Lower leg skin (tissue), 4 donors: ENCODE measurements at places on chromosomes 5 and 9.
A peak's percentile ranks its signal among the peaks of the same experiment; 100 is the strongest.

DNA sequence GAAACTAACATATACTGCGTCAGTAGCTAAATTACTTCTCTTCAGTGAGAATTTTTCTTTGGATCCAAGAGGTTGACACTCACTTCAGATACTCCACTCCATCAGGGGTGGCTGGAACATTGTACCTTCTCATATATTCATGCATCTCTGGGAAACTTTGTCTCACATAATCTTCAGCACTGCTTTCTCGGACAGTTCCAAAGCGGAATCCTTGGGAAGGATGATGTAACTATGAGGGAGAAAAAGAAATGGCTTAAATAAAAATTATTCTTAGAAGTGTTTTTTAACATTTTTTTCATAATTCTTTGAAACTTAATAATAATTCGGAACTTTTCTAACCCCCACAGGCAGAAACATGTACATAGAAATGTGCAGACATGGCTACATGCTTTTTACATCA lies 33.4 kb upstream of the PPP3R2 start:
- no peak for DNase-seq

DNA sequence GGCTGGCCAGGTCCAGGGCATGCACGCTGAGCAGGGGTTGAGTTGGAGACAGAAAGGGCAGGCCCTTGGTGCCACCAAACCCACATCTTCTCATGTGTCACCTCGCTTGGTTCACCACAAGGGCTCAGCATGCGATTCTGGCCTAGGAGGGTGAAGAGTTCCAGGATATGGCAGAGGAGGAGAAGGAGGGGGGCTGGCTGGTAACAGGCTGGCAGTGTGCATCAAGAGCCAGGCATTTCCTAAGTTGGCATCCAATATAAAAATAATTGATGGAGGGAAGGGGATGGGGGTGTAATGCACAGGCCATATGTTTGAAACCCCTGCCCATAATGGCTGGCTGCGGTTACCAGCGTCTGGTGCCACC lies 255.6 kb downstream of the NFIB start:
- no peak for DNase-seq

GRCh38 chr9:31372799-31373587 lies 1011.5 kb upstream of the ACO1 start:
- no peak for DNase-seq

DNA sequence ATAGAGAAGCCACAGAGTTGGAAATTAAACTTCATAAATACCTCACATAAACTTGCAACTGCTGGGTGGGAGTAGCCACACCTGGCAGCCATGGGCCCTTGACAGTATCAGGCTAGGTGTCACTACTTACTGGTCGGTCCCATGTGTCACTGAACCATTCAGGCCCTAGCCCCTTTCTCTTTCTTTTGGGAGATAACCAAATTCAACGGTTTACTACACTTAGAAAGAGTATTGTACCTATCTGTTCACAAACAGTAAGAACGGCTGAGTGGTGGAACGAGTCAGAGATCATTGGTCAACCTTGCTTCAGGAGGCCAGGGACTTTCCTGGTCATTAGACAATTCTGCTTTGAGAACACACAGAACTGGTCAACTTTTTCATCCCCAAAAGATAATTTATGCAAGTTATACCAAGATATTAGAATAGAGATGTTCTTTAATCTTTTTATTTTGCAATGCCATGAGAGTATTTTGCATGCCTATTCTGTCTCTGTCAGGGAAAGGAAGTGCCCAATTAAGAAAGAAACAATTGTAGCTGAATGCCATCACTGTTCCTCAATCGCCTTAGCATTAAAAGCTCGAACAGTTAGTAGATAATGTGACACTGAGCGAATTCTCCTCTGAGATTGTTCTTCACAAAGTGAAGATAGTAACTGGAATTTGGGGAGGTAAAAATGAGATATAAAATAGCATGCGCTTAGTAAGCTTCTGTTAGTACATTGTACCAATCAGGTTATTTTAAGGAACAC lies 50.9 kb downstream of the GOLPH3 start:
- no peak for DNase-seq

DNA sequence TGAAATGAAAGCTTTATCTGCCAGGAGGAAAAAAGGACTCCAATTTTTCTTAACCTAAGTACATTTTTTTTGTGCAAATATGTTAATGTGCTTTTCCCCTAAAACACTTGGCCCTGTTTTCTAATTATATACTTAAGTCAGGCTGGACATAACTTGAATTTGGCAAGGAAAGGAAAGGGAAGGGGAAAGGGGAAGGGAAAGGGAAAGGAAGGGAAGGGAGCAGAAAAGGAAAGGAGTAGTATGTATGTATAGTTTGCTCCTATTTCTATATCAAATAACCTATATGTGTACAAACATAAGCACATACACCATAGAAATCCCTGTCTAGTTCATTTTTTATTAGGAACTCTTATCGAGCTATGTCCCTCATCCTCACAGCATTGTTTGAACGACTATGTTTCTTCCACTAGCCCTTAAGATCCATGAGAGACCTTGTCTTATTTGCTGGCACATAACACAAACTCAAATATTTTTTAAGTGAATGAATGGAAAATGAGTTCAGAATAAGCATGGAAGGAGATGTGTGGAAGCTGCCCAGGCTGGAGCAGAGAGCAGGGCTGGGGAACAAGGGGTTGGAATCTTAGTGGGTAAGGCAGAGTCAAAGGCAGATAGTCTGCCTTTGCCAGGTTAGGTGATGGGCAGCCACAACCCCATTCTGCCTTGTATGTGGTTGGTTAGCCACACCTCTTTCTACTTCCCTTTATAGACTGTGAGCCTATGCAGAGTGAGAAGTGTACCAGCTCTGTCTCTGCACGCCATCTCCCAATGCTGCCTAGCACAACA lies 70.0 kb downstream of the KLHL3 start:
- DNase-seq = no peak

GRCh38 chr5:78690253-78690972 lies 41.8 kb upstream of the LHFPL2 start:
- DNase-seq = no peak

DNA sequence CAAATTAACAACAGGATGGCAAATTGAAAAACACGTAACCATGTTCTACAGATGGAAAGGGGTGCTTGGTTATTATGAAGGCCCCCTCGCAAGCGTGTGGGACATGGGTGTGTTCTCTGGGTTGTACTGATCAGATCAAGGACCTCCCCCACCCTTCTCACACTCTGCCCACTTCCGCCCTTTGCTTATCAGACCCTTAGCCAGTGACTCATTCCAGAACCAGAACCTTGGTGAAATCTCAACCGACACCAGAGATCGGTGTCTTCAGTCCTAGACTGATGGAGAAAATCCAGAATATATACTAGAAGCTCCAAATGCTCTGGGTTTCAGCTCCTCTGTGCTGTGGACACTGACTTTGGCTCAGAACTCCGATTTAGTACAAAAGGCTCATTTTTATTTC lies 64.9 kb downstream of the PTTG1 start:
- no peak for DNase-seq

DNA sequence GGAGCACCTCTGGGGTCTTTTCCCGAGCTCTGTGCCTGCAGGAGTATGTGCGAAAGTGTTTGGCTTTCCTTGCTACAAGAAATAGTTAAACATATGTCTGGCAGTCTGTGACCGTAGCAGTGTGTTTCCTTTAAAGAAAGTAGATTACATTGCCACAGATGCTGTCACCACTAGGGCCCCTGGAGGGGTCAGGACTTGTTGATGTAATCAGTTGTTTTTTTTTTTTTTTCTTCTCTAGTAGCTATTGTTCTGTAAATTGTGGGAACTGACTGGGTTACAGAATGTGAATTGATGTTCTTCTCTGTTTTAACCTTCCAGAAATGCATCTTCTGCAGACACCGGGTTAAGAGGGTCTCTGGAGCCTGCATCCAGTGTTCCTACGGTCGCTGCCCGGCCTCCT lies 345.6 kb downstream of the KDM4C start:
- DNase-seq = no peak

DNA sequence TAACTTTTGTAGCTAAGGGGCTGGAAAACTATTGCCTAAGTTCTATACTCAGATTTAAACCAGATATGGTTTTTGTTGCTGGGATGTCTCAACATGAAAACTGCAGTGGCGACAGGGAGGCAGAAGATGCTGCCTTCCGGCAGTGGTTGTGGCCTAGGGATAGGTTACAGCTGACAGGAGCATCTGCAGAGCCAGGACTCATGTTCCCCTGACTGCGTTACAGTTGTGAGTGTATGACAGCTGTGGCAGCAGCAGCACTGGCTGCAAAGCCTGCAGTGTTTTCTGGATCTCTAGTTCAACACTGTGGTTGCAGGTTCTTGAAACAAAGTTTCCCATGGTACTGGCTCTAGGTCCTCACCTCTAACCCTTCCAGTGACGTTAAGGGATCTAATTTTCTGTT lies 498.8 kb upstream of the CDH18 start:
- DNase-seq = no peak

DNA sequence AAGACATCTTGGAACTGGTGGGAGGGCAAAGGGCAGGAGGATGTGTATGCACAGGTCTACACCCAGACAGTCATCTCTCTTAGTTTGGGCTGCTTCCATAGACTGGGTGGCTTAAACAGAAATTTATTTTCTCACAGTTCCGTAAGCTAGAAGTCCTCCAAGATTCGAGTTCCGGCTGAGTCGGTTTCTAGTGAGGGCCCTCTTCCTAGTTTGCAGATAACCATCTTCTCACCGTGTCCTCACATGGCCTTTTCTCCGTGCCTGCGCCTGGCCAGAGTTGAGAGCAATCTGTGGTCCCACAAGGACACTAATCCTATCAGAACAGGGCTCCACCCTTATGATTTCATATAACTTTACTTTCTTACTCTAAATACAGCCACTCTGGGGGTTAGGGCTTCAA lies 4.1 kb downstream of the SMIM32 start:
- DNase-seq = no peak

GRCh38 chr5:33310451-33310850 lies 130.3 kb upstream of the TARS1 start:
- DNase-seq = no peak

DNA sequence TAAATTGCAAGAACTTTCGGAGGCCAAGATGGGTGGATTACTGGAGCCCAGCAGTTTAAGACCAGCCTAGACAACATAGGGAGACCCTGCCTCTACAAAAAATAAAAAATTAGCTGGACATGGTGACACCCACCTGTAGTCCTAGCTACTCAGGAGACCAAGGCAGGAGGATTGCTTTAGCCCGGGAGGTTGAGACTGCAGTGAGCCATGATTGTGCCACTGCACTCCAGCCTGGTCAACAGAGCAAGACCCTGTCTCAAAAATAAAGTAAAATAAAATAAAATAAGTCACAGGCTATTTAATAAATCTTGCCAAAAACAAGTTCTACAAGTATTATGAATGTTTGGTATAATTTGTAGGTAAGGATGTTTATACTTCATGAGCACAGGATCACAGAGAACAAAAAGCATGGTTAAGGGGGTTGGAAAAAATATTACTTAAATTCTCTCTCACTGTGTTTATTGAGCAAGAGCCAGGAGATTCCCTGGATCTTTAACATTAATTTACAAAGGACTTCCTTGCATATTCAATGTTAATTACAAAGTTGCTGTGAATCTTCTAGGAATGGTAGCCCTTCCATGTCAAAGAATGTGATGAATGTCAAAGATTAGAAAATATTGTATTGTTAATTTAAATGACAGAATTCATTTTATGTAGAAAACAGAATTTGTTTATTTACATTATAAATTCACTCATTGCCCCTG lies 164.0 kb downstream of the RFX3 start:
- no peak for DNase-seq

DNA sequence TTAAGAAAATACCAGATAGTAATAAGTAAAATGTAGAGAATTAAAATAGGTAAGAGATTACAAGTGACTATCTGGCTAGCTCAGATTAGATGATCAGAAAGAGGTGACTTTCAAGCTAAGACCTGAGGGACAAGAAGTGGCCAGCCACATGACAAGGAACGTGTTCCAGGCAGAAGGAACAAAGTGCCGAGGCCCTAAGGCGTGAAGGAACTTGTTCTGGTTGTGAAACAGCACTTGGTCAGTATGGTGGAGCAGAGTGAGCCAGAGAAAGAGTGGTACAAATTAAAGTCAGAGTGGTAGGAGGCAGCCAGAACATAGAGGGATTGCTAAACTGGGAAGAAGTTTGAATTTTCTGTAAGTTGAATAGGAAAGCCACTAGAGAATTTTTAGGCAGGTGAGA lies 73.6 kb downstream of the ADRB2 start:
- DNase-seq = no peak

- no peak for DNase-seq
These were observed 211.1 kb downstream of the DMRT2 start for GRCh38 chr9:1261266-1261665.

- peak; percentile 13 for DNase-seq
These were observed 20.7 kb downstream of the ACTL7B start for GRCh38 chr9:108834959-108835665.

DNA sequence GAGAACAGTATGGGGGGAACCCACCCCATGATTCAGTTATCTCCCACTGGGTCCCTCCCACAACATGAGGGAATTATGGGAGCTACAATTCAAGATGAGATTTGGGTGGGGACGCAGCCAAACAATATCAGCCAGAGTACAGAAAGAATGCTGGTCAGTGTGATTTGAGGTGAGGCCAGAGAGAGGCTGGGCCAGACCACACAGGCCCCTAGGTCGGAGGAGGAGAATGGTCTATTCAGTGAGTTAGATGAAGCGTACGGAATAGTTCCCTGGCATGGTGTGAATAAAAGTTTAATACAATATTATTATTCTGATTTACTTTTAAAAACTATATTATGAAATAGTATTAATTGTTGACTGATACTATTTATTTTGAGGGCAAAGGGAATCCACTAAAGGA lies 39.7 kb downstream of the PCSK5 start:
- DNase-seq = no peak

DNA sequence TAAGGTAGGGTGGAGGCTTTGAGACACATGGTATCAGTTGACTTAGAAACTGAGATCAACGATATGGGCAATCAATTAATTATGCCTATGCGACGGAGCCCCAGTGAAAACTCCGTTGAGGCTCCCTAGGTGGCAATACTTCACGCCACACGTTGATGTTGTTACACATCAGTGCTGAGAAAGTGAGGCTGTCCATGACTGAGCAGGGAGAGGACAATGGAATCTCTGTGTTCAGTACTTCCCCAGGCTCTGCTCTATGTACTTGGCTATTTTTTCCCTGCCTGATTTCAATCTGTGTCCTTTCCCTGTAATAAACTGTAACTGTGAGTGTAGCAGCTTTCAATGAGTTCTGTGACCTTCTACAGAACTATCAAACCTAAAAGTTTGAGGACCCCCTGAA lies 211.7 kb downstream of the SNCAIP start:
- DNase-seq = no peak
